HTR-8/SVneo (cell line): ENCODE measurements at places on chromosomes 1 and 21.

DNA sequence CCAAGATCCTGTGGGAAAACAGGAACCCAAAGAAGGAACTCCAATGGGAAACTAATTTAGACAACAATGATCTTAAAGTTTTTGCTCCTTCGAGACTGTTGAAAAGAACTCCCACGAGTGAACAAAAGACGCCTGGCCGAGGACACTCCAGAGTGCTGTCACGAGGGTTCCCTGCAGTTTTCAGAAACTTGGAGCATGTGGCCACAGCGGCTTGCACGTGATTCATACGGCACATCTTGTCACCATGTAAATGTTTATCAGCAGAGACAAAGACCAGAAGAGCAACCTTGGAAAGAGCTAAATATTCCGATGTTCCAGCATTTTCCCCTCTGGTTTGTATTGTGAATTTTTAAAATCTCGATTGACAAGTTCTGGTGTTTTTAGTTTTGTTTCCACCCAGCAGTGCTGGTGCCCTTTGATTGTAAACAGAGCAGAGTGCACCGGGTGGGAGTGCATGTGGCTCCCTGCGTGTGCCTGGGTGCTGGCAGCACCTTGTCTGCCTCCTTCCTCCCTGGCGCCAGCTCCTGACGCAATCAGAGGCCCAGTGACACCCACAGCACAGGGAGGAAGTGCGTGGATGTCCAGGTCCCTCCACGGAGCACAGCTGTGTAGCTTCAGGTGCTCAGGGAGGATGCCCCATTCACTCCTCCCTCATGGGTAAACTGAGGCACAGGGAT is 23.0 kb downstream of the LRRC3 start:
- no peak for DNase-seq

GRCh38 chr21:34133392-34133791 is 60.0 kb downstream of the MRPS6 start:
- DNase-seq = no peak

DNA sequence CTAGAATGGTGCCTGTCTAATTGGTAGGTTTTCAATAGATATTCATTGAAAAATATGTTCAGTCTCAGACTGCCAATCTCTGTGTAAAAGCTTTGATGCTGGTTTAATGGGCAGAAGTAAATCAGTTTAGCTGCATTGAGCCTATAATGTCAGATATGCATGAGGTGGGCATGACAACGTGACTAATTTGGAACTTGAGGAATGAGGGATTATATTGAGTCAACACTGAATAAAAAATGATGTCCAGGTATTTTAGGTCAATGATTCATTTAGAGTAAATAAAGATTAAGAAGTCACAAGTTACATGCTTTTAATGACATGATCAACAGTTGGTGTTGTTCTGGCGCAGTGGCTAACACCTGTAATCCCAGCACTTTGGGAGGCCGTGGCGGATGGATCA is 3.0 kb downstream of the WDR3 start:
- DNase-seq = no peak

GRCh38 chr1:153922076-153922971 is 448 bp downstream of the GATAD2B start:
- peak; percentile 28 for DNase-seq

- DNase-seq = no peak
These were observed 43.1 kb downstream of the SKI start for GRCh38 chr1:2271211-2271721.

DNA sequence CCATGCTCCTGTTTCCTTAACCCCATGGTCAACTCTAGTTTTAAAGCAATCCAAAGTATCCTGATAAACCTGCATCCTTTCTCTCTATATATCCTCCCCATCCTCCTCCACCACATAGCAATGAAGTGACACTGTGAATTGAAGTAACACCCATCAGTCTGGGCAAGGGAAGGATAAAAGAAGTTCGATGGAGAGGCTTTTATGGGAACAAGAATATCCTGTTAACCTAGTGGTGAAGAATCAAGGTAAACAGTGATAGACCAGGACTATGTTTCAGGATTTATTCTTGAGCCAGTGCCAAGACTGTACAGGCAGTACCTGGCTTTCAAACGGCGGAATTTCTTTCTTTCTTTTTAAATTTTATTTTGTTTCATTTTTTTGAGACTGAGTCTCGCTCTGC is 17.6 kb downstream of the RABIF start:
- no peak for DNase-seq
